ENCODE measurements at places on chromosomes 7 and 10. TPM values are rescaled to one million over a fixed set of nuclear protein-coding genes. Genes with fewer than 3 reads are reported as not detected.

The HOXA6 gene
- not detected for total RNA-seq

The CTAGE15 gene
- not detected for total RNA-seq

The COX15 gene
- total RNA-seq: 39.6 TPM

The ECHDC3 gene
- total RNA-seq: 88.5 TPM

The SCIN gene
- total RNA-seq: not detected

The ST8SIA6 gene
- total RNA-seq: 10.1 TPM

The METTL27 gene
- 0.44 TPM for total RNA-seq

- no peak for DNase-seq
These were observed 85.2 kb downstream of the WDFY4 start for GRCh38 chr10:48769706-48770435.

DNA sequence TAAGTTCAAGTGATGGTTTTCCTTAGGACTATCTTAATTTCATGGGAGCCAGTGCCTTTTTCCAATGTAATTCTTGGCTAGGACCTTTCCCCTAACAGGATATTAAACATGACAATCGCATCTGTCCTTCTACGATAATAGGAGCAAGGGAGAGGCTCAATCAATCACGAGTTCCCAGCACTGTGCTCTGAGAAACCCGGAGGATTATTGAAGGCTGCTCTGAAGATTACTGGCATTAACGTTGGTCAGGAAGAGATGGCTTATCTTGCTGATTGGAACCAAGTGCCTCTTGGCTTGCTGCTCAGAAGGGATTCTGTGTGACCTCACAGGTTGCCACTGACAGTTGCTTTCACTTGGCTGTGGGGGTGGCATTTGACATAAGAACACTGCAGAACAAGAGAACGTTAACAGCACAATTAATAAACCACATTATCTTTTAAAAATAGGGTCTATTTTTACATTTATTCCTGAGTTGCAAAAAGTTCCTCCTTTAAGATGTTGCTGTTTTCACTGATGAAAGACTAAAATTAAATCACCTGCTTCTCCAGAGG is 252.1 kb upstream of the TAC1 start:
- no peak for DNase-seq

DNA sequence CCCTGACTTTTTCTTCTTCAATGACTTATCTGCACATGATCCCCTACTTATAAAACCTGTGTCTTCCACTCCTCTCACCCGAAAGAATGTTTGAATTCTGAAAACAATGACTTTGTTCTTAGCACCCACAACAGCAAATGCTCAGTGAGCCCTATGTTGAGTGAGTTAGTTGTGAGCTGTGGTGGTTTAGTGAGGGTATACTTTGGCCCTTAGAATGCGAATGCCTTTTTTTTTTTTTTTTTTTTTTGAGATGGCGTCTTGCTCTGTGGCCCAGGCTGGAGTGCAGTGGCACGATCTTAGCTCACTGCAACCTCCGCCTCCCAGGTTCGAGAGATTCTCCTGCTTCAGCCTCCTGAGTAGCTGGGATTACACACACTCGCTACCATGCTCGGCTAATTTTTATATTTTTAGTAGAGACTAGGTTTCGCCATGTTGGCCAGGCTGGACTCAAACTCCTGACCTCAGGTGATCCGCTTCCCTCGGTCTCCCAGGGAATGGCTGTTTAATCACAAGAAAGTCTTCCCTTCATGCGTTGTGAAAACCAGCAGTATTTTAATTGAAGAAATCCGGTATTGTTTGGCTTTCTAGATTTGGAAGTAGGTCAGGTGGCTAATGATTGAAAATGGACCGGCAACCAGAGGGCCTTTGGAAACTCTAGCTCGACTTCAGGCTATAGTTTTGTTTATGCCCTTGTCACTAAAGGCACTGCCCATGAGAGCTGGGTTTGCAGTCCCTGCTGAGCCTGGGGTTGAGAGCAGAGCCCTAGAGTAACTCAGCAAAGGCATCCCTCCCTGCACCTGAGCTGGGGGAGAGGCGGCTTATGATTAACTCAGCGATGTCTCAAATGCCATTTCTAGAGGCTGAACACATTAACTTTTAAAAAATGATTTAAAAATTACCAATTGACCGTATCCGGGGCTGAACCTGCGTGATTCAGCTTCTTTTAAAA is 41.3 kb downstream of the CUX1 start:
- no peak for DNase-seq

DNA sequence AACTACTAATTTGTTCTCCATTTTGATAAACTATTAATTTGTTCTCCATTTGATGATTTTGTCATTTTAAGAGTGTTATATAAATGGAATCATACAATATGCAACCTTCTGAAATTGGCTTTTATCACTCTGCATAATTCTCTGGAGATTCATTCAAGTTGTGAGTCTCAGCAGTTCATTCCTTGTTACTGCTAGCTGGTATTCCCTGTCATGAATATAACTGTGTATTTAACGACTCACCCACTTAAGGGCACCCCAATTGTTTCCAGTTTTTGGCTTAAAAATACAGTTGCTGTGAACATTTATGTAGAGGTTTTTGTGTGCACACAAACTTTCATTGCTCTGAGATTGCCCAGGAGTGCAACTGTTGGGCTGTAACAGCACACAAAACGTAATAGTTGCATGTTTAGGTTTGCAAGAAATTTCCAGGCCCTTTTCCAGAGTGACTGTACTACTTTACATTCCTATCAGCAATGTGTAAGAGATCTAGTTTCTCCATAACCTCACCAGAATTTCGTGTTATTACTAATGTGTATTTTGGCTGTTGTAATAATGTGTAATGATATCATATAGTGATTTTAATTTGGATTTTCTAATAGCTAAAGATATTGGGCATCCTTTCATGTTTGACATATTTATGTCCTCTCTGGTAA is 153.2 kb upstream of the ADCY1 start:
- no peak for DNase-seq

DNA sequence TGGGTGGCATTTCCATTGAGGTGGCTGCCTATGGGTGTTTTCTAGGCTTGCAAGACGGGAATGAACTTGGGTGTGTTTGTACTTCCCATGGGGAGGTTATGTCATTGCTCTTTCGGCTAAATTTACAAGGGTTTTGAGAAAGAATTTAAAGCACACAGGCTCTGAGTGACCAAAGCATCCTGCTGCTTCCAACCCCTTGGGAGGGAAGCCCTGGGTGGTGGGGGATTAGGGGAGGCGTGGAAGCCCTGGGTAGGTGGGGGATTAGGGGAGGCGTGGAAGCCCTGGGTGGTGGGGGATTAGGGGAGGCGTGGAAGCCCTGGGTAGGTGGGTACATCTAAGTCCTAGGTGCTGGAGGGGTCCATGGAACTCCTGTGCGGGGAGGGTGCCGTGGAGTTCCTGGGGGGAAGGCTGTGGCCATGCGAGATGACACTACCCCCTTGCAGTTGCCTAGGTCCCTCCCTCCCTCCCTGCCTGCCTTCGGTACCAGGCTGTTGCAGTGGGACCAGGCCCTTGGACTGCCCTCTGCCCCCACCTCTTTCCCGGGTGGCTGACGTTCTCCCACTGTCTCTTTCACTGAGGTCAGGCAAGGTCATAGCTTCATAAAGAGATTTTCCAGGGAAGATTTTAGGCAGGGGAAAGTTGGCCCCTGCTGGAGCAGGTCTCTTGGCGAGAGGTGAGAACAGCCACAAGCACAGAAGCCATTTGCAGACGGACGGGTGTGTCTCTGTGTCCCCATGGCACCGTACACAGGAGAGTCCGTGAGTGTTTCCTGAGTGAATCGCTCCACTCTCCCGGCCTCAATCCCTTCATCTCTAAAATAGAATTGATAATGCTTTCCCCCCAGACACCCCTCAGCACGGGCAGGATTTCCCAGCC is 19.5 kb downstream of the PRF1 start:
- no peak for DNase-seq

- DNase-seq: no peak
These were observed 23.3 kb downstream of the DNAH11 start for GRCh38 chr7:21566094-21566493.

Measured in left ventricle myocardium inferior (tissue), 1 donor.